Upper lobe of left lung (tissue), 6 donors: ENCODE measurements at places on chromosomes 12 and 14. TPM values are rescaled to one million over a fixed set of nuclear protein-coding genes. Genes with fewer than 3 reads are reported as not detected.

GRCh38 chr14:93587330-93587729, 156.6 kb downstream of the UNC79 start:
- DNase-seq = no peak

GRCh38 chr14:100111931-100112704, 46.9 kb downstream of the EVL start:
- DNase-seq = no peak

DNA sequence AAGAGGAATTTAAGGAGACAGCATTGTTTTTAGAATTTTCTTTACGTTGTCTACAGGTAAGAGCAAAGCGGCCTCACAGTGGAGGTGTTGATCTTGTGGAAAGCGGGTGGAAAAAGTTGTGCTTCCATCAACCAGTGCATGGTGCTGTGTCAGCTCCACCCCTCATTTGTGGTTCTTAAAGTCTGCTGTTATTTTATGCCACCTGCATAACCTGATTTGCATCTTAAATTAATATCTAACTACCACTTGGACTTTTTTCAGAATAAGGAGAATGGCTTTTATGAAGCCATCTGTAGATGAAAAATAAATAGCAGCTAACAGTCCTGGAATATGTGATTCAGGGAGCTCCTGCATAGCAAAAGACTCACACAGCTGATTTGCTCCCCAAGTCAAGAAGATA, 135.1 kb downstream of the SNAPC1 start:
- no peak for DNase-seq

DNA sequence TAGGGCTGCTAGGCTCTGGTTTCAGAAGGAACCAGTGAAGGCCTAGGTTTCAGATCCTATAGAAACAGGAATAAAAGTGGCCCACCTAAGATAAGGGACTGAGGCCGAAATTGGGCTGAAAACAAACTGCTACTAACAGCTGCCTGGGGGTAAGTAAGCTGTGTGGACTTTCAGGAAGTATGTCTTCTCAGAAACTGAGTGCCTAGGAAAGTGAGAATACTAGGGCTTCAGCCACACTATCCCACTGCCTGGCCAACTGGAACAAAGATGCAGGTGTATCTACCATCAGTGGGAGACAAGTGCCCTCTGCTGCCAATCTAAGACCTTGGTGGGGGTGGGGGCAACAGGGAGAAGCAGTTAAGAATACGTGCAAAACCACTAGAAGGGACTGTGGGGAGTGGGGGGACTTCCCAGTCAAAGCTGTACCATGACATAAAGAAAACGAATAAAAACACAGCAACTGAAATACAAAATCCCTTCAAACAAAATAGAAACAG, 82.5 kb downstream of the MED13L start:
- no peak for DNase-seq

DNA sequence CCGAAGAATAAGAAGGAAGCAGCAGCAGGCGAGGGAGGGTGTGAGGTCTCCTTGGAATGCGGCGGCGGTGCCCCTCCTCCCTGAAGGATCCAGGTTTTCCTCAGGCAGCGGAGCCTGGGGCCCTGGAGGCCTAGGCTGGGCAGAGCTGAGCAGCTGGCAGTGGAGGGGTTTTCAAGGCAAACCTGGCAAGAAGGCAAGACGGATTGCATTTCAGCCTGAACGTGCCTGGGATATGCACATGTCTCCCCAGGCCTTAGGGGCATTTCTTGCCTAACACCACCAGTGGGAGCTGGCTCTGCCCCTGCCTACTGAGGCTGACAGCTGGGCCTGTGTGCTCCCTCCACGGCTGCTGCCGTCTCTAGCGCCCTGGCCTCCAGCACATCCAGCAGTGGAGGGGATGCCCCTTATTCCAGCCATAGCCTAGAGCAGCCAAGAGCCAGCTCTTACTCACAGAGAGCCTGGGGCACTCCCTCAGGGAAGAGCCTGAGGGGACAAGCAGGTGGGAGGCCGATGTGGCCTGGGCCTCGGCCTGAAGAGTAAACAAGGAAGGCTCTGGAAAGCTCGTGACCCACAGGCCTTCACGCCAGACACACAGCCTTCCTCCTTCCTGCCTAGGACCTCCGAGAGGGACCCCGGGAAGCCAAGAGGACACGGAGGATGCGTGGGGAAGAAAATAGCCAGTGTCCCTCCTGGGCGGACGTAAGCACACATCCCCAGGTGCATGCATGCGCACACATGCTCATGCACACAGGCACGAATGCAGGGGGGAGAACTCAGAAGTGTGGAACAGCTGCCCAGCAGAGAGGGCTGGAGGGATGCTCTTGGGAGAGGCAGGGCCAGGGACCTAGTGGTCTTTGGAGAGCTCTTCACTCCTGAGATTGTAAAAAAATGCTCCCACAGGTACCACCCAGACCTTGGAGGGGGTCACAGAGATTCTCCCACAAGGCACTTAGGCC, 23.0 kb upstream of the EIF2B2 start:
- no peak for DNase-seq

NOVA1 gene
- total RNA-seq = 3.0 TPM
